ENCODE measurements at places on chromosomes 1 and 21.

DNA sequence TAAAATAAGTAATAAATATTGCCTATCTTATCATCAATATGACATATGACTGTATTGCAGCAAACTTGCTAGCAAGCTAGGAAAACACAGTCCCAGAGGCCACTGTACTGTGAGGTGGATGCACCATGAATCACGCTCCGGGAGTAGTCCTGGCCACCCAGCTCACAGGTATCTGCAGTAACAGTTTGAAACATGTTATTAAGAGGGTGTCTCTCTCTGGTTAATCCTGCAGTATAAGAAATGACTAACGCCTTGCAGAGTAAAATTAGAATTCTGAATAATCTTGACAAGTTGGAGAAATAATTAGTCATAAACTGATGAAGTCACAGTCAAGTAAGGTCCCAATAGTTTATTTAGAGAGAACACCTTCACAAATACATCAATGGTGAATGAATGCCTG lies 34.0 kb upstream of the DPT start:
- DNase-seq = no peak

GRCh38 chr1:56457756-56458375 lies 121.5 kb downstream of the PLPP3 start:
- no peak for DNase-seq

GRCh38 chr1:153536671-153537375 lies 1.0 kb upstream of the S100A6 start:
- no peak for DNase-seq

DNA sequence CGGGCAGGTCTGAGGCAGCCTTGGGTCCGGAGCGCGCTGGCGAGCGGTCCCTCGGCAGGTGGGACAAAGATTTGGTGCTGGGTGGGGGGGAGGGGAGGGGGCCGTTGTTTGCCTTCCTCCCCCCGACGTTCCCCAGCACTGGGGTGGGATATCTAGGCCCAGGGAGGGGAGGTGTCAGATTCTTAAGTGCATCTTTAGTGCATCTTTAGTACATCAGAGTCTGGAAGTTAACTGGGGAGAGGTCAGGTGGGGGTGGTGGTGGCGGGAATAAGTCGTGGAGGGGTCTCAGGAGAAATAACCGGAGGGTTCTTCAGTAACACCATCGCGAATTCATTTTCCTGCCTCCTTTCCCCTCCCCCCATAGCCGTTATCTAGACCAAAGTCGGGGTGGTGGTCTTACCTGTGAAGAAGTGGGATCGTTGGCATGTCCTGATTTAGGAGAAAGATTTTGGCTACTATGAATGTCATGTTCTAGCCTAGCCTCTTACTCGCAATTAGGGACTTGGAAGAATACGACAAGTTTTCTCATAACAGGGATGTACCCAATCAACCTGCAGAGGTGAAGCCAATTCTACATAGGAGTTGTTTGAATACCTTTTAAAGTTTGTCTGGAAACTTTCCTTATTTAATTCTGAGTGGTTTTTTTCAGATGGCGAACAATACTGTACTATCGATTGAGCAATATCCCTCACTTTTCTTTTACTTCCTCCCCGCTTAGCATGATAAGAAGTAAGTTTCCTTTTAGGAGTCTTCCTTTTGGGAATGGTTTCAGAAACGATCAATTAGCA lies 886 bp downstream of the ZMYM4 start:
- no peak for DNase-seq

DNA sequence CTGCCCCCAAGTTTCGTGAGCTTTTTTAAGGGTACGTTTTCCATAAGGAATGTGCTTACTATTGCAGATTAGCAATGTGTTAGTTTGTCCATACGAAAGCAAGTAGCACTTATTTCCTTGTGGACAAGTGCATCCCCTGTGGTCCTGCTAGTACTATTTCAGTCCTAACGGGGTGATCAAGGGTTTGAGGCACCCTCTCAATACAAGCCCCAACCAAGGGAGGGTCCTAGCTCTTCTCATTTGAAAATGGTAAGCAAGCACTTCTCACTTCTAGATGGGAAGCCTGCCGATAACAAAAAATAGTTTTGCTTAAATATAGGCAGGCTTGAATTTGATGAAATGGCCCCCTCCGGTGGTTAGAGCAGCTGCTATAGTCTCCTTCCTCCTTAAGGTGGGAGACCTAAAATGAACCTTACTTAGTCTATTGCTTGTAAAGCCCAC lies 64.0 kb upstream of the HMCN1 start:
- peak; percentile 55 for DNase-seq

Measured in CD4-positive, alpha-beta T cell treated with Interleukin-1 beta for 1 hour (primary cell).